ENCODE measurements at places on chromosomes 4 and X. TPM values are rescaled to one million over a fixed set of nuclear protein-coding genes. Genes with fewer than 3 reads are reported as not detected.
A peak's percentile ranks its signal among the peaks of the same experiment; 100 is the strongest.

- peak; percentile 63 for DNase-seq
Observed at GRCh38 chr4:168496834-168497233, at the start of gene PALLD. Gene PALLD, plus strand, starts transcription at chr4:168497052.

- no peak for DNase-seq
Observed at GRCh38 chr4:47222276-47222675, 190.9 kb downstream of the GABRB1 start.

DNA sequence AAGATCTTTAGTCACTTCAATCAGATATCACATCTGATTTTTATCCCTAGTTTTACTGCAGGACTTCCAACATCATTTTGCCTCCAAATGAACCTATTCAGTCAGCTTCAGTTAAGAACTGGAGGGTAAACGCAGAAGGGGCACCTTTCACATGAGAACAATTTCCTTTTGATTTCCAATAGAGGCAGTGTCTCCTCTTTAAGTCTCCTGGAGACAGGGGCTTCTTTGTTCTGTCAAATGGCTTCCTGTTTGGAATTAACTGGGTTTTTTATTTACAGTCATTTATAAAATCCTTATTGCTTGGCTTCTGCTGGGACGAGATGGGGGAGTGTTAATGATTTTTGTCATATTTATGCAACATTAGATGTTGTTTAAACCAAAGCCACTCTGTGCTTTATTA lies 164.0 kb downstream of the STK32B start:
- DNase-seq = peak; percentile 29

DNA sequence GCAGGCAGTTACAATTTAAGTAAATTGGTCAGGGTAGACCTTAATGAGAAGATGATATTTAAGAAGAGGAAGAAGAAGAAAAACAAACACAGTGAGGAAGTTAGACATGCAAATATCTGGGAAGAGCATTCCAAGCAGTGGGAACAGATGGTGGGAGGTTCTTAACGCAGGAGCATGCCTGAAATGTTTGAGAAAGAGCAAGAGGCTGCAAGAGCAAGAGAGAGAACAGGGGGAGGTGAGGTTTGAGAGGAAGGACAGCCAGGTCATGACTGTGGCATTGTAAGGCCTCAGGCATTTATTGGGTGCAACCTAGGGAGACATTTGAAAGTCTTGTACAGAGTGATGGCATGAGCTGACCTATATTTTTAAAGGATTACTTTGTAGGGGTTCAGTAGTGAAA lies 136.0 kb downstream of the UGT8 start:
- DNase-seq = no peak

GRCh38 chr4:113052379-113052951 lies 3.0 kb downstream of the ANK2 start:
- peak; percentile 58 for DNase-seq

DNA sequence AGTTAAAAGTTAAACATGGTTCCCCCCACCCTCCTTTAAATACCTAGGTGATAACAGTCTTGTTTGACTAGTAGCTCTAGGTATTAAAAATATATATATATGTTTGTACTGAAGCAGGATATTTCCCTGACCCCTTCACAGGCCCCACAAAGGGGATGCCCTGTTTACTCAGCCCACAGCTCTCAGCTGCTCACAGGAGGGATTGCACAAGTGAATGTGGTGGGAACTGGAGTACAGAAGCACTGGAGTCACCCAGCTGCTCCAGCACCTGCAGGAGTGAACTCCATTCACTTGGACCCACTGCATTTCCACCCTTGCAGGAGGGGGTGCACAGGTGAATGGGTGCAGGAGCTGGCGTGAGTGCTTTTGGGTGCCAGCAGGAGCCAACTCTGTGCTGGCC lies 99.3 kb upstream of the TLR3 start:
- DNase-seq = no peak

DNA sequence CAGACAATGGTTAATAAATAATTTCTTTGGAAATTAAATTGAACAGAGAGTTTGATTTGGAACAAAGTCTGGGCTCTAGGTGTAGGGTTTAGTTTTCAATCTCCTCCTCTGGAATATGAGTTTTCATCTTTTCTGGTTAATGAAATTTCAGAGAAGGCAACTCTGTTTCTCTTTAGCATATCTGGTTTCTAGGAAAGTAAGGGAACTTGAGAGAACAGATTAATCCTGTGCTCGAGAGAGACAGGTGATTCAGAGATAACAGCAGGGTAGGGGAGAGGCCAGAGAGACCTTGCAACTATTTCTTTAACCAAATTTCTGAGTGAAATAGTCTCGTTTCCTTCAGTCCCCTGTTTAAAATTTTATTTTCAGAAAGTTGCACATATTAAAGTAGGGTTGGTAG lies 275.4 kb downstream of the GALNTL6 start:
- DNase-seq = no peak

DNA sequence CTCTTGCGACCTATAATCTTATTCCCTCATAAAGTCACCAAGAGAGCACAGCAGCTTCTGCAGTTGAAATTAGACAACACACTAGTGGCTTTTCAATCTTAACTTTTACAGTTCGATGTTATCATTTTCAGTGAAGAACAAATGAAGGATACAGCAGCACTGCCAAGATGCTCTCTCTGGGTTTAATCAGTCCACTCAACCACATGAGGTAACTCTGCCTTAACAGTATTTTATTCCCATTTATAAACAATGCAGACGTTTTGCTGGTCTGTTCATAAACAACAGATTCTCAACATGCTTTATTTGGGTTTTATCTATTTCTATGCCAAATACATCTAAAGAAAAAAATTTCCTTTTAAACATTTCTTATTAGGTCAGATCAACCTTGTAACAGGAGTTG lies 646.0 kb upstream of the FAM241A start:
- DNase-seq = no peak

DNA sequence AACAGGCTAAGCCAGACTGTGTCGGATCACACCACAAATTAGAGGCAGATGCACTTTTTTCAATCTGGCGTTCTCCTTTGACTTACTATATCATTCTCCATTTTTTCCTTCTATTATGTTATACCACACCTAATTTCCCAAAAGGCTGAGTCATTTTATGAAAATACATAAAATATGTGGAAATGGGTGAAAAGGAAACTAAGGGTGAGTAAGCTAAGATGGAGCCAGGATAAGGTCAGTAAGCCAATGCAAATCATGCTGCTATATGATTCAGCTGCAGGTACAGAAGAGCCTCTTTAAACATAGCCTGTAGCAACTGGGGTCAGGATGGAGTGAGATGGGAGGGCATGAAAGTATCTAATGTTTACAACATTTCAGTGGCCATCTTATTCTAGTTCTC lies 94.0 kb upstream of the TEX13A start:
- DNase-seq = no peak

DNA sequence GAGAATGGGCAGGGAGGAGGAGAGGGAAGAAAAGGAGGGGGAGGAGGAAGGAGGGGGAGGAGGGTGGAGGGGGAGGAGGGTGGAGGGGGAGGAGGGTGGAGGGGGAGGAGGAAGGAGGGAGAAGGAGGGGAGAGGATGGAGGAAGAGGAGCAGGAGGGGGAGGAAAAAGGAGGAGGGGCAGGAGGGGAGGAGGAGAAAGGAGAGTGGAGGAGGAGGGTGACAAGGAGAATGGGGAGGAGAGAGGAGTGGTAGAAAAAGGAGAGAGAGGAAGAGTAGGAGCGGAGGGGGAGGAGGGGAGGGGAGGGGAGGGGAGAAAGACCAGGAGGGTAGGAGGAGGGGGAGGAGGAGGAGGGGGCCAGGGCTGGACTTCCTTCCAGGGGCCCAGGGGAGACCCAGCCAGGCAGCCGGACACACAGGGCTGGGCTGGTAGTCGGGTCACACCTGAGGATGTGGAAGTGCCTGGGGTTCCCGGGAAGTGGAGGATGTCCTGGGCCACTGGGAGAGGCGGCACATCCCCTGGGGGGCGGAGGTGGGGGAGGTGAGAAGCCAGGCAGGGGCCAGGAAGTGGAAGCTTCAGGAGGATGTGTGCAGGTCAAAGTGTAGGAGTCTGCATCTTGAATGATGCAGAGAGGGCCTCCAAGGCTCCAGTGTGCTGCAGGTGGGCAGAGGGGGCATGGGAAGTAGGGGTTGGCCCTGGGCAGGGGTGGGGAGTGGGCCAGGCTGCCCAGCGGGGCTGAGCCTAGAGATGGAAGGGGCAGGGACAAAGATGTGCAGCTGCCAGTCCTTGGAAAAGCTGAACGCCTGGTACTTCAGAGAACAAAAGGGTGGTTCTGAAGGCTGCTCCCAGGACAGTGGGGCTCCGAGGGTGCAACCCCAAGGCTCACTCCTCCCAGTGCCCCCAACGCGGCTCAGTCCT lies 18.8 kb downstream of the IL3RA start:
- DNase-seq = no peak

DNA sequence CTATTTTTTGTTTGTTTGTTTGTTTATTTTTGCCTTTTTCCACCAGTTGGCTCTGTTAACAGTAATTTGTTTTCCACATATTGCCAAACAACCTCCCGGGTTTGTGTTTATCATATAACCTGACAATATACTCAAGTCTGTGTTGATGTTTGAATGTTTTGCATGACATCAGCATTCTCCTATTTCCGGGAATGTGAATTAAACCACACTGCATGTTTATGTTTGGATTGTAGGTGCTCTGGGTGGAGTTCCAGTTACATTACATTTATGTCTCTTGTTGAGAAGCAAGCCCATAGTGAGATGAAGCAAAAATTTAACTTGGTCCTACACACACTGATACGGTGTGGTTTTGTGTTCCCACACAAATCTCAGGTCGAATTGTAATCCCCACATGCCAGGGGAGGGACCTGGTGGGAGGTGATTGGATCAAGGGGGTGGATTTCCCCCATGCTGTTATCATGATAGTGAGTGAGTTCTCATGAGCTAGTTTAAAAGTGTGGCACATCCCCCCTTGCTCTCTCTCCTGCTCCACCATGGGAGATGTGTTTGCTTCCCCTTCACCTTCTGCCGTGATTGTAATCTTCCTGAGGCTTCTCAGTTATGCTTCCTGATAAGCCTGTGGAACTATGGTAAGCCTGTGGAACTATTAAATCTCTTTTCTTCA lies 54.4 kb upstream of the CLNK start:
- DNase-seq = no peak

- peak; percentile 75 for DNase-seq
Observed at GRCh38 chrX:21770631-21771321, 12.9 kb upstream of the SMPX start.

GRCh38 chr4:114472269-114473032 lies 126.2 kb upstream of the UGT8 start:
- DNase-seq = no peak

- no peak for DNase-seq
Observed at GRCh38 chrX:26925088-26925487, 538.1 kb downstream of the PPP4R3C start.

DNA sequence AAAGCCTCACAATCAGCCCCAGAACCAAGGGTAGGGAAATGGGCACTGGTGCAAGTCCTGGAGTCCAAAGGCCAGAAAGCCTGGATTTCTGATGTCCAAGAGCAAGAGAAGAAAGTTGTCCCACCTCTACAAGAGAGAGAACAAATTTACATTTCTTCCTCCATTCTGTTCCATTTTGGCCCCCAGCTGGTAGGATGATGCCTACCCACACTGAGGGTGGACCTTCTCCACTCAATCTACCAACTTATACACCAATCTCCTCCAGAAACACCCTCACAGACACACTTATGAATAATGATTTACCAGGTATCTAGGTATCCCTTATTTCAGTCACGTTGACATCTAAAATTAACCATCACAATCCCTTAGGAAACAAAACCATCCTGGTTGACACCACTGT lies 367.8 kb upstream of the GRIA3 start:
- no peak for DNase-seq

GRCh38 chr4:144376866-144377265 lies 236.3 kb upstream of the GYPA start:
- no peak for DNase-seq

- DNase-seq = peak; percentile 97
Observed at GRCh38 chr4:66575008-66575696, 904.9 kb upstream of the EPHA5 start.

- peak; percentile 26 for DNase-seq
Observed at GRCh38 chr4:8777320-8778196, 94.1 kb downstream of the HMX1 start.

The TMEM129 gene
- total RNA-seq = 17.5 TPM

The H2BW1 gene
- total RNA-seq = not detected

The MTTP gene
- 0.39 TPM for total RNA-seq

The SAP30 gene
- 67.5 TPM for total RNA-seq

The FREM3 gene
- not detected for total RNA-seq

The INTU gene
- total RNA-seq = 2.6 TPM

The GPR50 gene
- total RNA-seq = not detected

The UNC5C gene
- 0.48 TPM for total RNA-seq

The NRK gene
- not detected for total RNA-seq

The PPP2R2C gene
- total RNA-seq = 0.10 TPM

The FAM236B gene
- not detected for total RNA-seq

The FABP2 gene
- total RNA-seq = not detected

The OTUD6A gene
- total RNA-seq = not detected
